ENCODE measurements at places on chromosomes 7 and 10. TPM values are rescaled to one million over a fixed set of nuclear protein-coding genes. Genes with fewer than 3 reads are reported as not detected.
A peak's percentile ranks its signal among the peaks of the same experiment; 100 is the strongest.

Gene NUTM2D
- total RNA-seq, result 3.9 TPM

Gene CRHR2
- total RNA-seq, result not detected

DNA sequence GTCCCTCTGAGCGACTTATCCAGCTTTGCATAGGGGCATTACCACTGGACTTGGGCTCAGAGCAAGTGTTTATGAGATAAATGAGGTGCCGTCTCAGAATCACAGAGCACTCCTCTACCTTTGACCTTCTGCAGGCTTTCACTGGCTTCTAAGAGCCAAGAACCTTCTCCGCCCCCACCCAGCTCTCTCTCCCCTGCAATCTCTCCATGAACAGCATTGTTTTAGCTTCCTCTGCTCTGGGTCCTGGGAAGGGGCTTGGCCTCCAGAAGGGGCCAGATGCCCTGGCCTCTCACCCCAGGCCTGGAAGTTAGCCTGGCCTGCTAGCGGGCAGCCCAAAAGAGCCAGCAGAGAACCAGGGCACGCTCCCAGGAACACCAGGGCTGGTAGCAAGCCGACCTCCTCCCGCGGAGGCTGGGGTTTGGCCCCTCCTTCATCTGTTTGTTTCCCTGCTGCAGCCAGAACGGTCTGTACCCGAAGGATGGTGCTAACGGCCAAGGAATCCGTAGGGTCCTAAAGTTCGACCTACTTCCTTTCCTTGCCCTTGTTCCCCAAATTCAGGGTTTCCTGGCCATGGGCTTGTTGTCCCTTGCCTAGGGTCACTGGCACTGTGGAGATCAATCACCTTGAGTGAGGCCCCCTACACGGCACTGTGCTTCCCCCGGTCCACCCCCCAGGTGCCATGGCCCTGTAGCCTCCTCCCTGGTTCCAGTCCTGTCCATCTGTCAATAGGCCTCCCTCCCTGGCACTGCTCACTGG, 18.7 kb upstream of the DDIT4 start:
- DNase-seq, result no peak

DNA sequence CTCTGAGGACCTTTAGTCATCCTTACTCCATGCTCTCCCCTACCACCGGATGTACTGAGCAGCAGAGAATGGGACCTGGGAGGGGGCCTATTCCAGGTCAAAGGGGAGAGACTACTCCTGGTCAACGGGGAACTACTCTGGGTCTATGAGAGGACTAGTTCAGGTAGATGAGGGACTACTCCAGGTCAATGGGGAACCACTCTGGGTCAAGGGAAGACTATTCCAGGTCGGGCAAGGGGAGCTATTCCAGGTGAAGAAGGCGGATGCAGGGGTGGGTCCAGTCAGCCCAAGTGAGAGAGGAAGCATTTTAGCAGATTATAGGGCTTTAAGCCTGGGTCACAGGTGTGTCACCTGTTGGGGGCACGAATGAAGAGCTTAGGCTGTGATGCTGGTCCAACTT, 35.4 kb downstream of the CCM2 start:
- DNase-seq, result no peak

Gene SGCE
- total RNA-seq, result 130 TPM

DNA sequence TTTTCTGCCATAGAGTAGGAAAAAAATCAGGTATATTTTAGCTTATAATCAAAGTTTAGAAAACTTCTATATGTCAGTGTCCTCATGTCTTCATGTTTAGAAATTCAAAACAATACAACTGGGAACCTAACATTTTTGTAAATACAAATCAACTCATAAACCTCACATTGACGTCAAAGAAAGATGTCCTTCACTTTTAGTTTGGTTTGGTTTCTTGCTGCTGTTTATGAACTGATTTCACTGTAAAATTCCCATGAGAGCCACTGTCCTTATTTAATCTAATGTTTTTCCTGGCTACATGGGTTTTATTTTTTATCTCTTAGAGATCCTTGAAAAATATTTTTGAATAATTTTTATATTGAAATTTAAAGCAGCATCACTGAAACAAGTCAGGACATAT, 208.4 kb downstream of the DYNC1I1 start:
- DNase-seq, result no peak

Gene KCND2
- 1.7 TPM for total RNA-seq

- no peak for DNase-seq
Measured at GRCh38 chr10:59319854-59320253, 42.5 kb downstream of the FAM13C start.

DNA sequence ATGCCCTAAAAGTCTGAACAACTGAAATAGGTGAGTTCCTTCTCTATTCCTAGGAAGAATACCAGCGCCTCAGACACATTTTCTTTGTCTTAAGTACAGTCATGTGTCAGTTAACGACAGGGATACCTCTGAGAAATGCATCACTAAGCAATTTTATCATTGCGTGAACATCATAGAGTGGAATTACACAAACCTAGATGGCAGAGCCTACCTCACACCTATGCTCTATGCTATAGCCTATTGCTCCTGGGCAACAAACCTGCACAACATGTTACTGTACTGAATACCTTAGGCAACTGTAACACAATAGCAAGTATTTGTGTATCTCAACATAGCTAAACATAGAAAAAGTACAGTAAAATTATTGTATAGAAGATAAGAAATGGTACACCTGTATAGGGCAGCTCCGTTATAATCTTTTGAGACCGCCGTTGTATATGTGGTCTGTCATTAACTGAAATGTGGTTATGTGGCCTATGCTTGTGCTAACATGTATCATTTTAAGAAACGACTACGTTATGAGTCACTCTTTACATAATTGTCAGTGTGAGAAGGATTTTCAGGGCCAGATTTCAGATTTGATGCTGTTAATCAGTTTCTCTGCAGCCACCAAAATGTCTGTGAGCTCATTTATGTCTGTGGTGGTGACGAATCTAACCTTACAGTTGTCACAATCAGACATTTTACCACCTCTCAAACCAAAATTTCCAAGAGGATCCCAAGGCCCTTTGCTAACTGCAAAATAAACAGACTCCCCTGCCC, 66.1 kb upstream of the STK17A start:
- no peak for DNase-seq

DNA sequence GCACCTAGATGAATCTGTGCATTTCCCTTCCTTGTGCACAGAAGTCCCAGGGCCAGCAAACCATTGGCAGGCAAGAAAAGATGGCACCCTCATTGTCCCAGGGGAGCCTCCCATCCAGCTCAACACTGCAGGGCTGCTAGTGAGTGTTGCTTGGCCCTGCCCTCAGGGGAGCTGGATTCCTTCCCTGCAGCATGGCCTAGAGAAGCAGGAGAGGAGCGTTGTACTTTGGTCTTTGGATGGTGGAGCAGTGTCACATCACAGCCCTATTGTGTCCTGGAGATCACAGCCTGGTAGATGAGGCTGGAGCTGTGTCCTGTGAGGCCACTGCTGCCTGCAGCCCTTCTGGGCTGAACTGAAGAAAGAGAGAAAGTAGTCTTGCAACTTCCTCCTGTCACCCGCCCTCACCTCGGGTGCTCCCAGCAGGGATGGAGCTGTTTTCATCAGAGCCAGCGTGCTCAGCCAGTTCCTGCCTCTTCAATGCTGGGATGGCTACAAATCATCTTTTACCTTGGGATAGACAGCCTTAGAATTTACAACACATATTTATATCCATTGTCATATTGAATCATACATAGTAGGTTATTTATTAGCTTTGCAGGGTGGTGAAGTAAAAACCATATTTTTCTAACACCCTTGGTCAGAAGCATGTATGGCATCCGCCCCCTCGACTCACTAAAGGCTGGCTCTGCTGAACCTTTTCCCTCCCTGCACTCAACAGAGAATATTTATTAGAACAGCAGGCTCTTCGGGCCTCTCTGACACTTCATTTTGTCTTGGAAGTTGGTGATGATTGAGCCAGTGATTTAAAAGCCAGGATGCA, 43.1 kb upstream of the FAM180A start:
- DNase-seq, result no peak

GRCh38 chr7:12729112-12729511, 41.7 kb downstream of the ARL4A start:
- peak; percentile 44 for DNase-seq

- no peak for DNase-seq
Measured at GRCh38 chr7:37230221-37230620, 218.4 kb downstream of the ELMO1 start.

Gene BICC1
- 23.3 TPM for total RNA-seq

- DNase-seq, result no peak
Measured at GRCh38 chr7:139915864-139916716, 87.0 kb downstream of the TBXAS1 start.

GRCh38 chr10:110212119-110213006, 5.0 kb downstream of the MXI1 start:
- no peak for DNase-seq

Gene WDR11
- 59.6 TPM for total RNA-seq

Gene RBM20
- total RNA-seq, result 1.9 TPM

DNA sequence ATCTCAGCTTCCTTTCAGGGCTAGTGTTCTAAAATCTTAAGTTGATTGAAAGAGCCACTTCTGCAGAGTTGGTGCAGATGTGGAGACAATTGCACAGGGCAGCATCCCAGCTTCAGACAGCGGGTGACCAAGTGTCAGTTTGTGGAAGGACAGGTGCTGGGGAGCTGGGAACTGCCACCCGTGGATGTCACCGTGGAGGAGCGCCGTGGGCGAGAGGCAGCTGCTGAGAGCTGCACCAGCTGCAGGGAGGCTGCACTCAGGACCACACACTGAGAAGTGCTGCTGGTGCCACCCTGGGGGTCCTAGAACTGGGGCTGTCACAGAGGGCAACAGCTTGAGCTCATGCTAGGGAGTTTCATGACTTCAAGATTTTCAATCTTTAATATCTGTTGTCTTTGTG, 543.0 kb upstream of the FZD8 start:
- DNase-seq, result no peak

GRCh38 chr10:110774069-110775019, 97.4 kb upstream of the PDCD4 start:
- DNase-seq, result no peak

DNA sequence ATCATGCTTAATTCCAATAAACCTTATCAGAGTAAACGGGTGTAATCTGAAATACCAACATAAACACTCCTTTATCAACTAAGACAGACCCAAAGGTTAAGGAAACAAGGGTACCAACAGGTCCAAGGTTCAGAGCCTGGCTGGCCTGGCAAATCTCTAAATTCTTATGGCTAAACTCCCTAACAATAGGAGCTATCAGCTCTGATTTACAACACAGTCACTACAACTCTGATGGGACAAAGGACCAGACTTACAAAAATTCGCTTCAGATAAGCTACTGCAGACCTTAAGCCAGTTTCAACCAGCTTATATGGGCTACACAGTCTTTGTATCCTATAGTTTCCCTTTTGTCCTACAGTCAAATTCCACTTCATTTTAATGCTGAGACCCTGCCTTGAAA, 381.9 kb downstream of the ZWINT start:
- DNase-seq, result no peak

DNA sequence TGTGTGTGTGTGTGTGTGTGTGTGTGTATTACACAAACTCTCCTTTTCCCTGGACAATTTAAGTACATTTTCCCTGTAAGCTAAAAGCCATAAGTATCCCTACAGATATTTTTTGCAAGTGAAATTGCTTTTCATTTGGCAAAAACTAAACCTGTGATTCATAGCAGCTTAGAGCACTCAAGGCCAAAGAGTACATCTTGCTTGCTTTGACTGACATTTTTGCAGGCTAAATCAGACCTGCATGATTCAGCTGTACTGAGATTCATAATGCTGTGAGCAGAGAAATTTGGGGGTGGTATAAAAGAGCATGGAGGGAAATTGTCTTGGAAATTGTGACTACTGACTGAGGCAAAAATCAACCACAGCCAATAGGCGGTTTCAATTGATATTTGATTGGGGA, 500.4 kb downstream of the GFRA1 start:
- DNase-seq, result no peak

DNA sequence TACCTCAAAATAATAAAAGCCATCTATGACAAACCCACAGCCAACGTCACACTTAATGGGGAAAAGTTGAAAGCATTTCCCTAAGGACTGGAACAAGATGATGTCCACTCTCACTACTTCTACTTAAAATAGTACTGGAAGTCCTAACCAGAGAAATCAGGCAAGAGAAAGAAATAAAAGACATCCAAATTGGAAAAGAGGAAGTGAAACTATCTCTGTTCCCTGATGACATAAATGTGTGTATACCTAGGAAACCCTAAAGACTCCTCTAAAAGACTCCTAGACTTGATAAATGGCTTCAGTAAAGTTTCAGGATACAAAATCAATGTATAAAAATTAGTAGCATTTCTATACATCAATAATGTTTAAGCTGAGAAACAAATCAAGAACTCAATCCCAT, 314.1 kb downstream of the WDR37 start:
- DNase-seq, result no peak

- no peak for DNase-seq
Measured at GRCh38 chr10:59303018-59303417, 59.3 kb downstream of the FAM13C start.

- DNase-seq, result no peak
Measured at GRCh38 chr10:75408509-75408875, 6.9 kb upstream of the ZNF503 start.

- no peak for DNase-seq
Measured at GRCh38 chr7:148670807-148671206, 27.9 kb upstream of the CUL1 start.

Gene PON1
- total RNA-seq, result 0.38 TPM

GRCh38 chr7:103154042-103154441, 5.1 kb upstream of the NAPEPLD start:
- DNase-seq, result no peak

Gene TMEM225B
- 0.82 TPM for total RNA-seq

DNA sequence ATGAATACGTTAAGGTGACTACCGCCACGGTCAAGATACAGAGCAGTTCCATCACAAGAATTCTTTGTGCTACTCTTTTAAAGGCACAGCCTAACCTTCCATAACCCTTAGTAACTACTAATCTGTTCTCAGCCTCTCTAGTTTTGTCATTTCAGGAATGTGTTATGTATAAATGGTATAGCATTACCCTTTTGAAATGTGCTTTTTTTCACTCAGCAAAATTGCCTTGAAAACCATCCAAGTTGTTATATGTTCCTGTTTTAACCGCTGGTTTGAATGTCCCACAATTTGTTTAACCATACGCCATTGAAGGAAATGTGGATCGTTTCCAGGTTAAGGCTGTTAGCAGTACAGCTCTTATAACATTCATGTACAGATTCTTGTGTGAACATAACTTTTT, 32.0 kb downstream of the WAC start:
- no peak for DNase-seq

- DNase-seq, result no peak
Measured at GRCh38 chr7:20459419-20459818, 128.7 kb downstream of the ITGB8 start.

GRCh38 chr7:44213206-44213876, 12.6 kb downstream of the YKT6 start:
- no peak for DNase-seq

Gene KCNK18
- not detected for total RNA-seq

Gene BMPER
- total RNA-seq, result 5.4 TPM

GRCh38 chr10:27413831-27414348, 90.2 kb upstream of the RAB18 start:
- DNase-seq, result no peak

DNA sequence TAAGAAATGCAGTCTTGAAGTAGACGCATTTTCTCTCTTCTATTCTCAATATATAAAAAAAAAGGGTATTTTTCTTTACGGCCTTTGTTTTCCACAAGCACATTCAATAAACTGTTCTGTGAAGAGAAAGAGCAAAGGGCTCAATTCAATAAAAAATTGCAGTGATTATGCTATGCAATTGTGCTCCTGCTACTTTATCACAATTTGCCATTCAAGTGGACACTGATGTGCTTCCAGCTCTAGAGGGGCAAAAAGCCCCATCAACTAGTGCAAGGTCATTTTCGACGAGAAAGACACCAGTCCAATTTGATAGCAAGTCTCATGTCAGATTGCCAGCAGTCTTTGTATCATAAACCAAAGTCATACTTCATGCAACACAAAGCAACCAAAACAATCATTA, 82.6 kb upstream of the THSD7A start:
- no peak for DNase-seq

GRCh38 chr7:81181066-81181465, 262.2 kb upstream of the SEMA3C start:
- no peak for DNase-seq

Gene ZNF239
- 1.3 TPM for total RNA-seq
